ENCODE measurements at places on chromosomes 5 and 9. TPM values are rescaled to one million over a fixed set of nuclear protein-coding genes. Genes with fewer than 3 reads are reported as not detected.

Gene MAMDC4
- total RNA-seq = 0.44 TPM

Gene SLC34A1
- total RNA-seq = 0.02 TPM

Gene SLC6A18
- total RNA-seq = not detected

Gene DPYSL3
- total RNA-seq = 88.2 TPM

Gene FOXD4L6
- not detected for total RNA-seq

Gene NMUR2
- not detected for total RNA-seq

Gene GPR150
- 0.34 TPM for total RNA-seq

Gene PCDHGA9
- 0.17 TPM for total RNA-seq

Gene HTR4
- total RNA-seq = not detected

Gene SLC26A2
- 11.9 TPM for total RNA-seq

Gene PCDHA9
- not detected for total RNA-seq

Gene FAM221B
- total RNA-seq = not detected
